ENCODE measurements at places on chromosomes 7 and 10.

DNA sequence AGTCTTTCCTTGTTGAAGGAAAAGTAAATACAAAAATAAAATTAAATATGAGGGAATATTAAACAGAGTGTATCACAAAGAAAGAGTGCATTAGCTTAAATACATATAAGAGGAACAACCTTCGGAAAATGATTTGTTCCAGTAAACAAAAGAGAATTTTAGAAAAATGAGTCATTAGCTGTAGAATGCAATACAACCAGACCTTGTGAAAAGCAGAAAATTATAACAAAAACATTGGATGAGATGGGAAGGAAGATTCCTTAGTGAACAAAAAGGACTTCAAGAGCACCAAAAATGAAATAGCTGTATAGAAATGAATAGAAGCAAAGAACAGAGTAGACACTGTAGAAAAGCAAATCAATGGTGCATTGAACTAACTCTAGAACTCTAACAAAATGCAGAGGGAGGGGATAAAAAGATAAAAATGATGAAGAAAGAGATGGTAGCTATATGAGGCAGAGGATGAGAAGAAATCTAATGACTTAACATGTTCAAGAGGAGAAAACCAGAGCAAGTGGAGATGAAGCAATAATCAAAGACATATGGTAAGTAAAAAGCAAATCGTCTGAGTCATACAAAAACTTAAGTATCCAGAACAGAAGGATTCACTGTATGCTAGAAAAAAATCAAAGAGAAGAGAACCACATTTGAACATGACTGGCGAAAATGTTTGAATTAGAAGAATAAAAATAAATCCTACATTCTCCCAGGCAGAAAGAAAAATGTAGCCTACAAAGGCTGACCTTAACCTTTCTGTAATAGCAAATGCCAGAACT is 190.5 kb downstream of the TMEM26 start:
- DNase-seq: no peak

DNA sequence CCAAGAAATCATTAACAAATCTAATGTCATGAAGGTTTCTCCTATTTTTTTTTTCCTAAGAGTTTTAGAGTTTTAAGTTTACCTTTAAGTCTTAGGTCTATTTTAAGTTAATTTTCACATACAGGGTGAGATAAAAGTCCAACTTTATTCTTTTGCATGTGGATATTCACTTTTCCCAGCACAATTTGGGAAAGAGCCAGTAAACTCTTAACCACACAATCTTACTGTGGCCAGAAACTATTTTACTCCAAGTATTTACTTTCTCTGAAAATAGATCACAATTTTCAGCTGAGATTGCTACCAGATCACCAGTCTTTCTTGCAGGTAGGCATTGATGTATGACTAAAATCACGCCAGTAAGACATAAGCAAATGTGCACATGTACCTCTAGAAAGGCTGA is 728.5 kb downstream of the TNS3 start:
- DNase-seq: no peak

GRCh38 chr10:5252177-5253037 is 55.8 kb downstream of the AKR1C4 start:
- DNase-seq: peak; percentile 8

DNA sequence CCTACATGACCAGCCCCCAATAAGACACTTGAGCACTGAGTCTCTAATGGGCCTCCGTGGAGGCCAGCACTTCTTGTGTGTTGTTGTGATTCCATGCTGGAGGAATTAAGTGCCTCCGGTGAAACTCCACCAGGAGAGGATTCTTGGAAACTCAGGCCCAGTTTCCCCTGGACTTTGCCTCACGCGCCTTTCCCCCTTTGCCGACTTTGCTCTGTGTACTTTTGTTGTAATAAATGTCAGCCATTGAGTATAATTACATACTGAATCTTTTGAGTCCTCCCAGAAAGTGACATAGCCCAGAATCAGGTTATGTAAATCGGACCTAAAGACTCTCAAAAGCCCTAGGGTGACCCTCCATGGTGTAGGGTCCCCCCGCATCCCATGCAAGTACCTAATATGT is 82.4 kb downstream of the DLG5 start:
- no peak for DNase-seq

DNA sequence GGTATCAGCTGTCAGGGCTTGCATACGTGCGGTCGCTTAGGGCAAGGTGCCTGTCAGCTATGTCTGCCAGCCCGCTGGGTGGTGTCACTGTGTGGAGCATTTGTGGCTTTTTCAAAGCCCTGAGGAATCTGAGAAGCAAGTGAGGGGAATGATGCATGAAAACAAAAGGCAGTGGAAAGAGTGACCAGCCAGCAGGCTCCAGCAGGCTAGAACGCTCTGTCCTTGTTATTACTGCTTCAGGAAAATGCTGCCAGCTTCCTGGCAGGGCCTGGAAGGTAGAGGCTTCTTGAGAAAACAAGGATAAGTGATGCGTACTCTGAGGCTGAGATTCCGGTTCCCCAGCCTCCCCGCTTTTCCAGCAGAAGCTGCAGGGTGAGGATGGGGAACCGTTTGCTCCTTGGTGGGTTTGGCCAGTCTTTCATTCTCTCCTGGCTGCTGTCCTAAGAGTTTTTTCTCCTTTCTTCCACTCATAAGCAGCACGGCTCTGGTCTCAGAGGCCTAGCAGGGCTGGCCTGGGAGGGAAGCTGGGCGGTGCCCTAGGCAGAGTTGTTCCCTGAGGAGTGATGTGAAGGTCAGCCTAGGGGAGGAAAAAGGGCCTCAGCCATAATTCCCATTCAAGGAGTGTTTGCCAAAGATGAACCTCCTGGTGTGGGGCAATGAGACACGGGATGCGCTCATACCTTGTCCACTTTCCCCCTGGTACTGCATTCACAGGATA is 42.8 kb upstream of the MKLN1 start:
- DNase-seq: no peak

GRCh38 chr10:43201545-43202131 is 63.4 kb downstream of the CSGALNACT2 start:
- DNase-seq: peak; percentile 13

- no peak for DNase-seq
Observed at GRCh38 chr7:37357637-37357996, 91.0 kb downstream of the ELMO1 start.

GRCh38 chr10:48656914-48657305 is 27.8 kb upstream of the WDFY4 start:
- DNase-seq: no peak

GRCh38 chr7:151367284-151367683 is 25.7 kb downstream of the NUB1 start:
- no peak for DNase-seq

DNA sequence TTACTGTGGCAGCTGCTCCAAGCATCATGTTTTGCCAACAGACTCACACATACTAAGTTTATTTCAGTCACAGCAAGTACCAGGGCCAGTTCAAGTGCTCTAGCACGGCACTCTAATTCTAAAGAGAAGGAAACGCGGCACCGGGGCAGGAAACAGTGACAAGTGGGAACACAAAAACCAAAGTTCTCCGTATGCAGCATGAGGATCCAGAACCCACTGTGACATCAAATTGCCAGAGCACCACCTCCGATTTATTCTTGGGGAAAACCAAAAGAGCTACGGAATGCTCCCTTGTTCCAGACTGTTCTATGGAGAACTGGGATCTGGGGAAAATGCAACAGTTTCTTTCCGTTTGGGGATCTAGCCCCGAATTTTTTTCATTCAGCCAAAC is 448 bp upstream of the PTER start:
- DNase-seq: peak; percentile 42

DNA sequence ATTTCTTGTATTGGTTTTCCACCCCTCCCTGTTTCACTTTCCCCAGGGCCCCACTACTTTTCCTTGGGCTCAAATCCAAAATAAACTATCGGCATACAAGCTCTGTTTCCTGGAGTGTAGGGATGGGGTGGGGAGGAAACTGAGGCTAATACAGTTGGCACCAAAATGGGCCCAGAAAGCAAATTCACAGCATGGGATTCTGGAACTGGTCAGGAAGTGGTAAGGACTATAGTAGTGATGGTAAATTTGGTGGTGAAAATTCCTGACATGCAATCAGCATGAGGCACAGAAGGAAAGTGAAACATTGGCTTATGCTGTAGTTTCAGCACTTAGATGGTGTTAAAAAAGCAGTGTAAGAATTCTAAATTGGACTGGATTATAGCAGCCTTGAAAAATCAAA is 8.7 kb upstream of the SAMD9L start:
- no peak for DNase-seq

DNA sequence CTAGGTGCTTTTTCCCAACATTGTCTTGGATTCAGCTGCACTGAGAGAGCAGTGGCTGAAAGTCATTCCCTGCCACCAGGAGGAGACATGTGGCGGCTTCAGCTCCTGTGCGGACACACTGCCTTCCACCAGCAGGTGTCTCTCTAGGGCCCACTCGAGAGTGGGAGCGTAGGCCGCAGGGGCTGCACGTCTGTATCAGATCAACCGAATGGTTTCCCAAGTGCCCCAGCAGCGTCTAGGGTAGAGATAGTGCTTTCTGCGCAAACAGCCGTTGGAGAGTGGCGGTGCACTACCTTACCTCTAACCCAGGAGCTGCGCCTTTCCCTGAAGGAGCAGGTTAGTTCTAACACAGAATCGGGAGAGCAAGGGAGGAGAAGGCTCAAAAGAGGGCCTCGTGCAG is 31.7 kb downstream of the PAPOLB start:
- DNase-seq: peak; percentile 85

DNA sequence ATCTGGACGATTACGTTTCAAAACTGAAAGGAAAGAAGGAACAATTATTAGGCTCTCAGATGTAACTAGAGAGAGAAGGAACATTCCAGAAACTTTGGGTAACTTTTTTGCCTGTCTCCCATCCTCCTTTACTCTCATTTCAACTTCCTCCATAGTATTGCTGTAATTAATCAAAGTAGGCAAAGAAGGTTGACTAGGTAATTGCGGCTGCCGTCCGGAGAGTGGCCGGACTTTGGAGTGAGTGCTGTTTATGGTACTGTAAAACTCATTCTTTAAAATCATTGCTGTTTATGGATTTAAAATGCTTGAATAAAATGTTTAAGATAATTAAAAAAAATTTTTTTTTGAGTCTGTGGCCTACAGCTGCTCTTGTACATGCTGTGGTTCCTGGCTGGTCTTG is 56.4 kb downstream of the RBM33 start:
- DNase-seq: no peak

DNA sequence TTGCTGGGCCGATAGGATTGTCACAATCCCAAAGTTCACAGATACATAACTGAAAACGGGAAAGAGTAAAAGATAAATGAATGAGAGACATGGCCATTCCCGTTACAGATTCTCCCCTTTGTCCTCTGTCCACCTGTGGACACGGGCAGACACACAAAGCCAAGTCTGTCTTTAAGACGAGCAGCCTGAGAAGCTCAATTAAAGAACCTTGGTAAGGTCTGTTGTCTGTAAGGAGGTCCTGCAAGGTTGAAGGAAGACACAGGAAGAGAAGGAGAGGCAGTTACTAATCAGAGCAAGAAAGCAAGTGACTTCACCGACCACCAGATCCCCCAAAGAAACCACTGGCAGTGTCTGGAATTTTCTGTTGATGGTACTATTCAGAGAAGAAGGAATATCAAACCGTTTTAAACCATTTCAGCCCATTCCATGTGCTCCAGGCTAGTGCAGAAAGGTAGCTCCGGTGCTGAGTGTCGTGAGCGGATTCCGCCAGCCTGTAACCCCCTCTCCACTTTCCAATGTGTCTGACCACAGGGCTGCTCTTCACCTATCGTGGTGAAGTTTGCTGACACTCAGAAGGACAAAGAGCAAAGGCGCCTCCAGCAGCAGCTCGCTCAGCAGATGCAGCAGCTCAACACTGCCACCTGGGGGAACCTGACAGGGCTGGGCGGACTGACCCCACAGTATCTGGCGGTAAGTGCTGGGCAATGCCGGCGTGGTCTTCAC is 252.6 kb downstream of the CELF2 start:
- DNase-seq: peak; percentile 39

DNA sequence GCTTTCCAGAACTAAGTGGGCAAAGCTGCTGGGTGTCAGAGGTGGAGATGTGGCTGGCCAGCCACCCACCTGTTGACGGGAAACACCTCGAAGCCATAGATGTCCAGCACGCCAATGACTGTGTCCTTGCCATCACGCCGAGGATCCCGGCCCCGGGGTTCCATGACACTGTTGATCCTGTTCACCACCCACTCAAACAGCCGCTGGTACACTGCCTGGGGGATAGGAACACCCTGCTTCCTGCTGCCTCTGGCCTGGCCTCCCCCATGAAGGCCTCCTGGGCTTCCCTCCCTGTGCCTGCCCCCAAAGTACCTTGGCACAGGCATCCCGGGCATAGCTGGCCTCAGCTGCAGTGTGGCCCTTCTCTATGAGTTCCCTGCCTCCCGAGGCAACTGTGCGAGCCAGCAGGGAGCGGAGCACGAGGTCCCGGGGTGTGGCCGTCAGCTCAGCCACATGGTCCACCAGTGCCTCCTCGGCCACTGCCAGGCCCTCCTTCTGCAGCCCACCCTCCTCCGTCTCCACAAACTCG is 8.2 kb downstream of the MYO1G start:
- DNase-seq: no peak

DNA sequence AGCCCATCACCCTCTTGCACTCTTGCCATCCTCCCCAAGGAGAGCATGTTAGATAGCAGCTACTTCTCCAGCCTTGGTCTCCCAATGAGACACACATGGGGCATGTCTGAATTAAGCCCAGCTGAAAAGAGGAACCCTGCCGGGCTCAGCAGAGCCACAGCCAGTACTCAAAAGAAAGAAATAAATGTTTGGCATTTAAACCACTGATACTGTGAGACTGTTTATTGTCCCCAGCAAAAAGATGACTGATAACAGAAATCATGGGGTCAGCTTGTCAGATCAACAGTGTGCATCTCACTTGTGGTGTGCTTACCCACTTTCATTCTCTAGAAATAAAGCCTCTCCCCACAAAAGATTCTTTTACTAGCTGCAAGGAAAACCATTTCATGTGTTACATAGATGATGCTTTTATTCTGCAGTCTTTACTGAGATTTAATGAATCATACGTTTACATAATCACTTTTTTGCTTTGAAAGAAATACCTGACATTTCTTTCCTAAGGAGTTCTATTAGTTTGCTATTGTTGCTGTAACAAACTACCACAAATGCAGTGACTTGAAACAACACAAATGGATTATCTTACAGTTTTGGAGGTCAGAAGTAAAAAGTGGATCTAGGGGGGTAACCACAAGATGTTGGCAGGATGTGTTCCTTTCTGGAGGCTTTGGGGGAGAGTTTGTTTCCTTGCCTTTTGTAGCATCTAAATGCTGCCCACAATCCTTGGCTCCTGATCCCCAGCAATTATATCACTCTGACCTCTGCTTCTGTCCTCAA is 20.9 kb downstream of the ANKRD7 start:
- no peak for DNase-seq

DNA sequence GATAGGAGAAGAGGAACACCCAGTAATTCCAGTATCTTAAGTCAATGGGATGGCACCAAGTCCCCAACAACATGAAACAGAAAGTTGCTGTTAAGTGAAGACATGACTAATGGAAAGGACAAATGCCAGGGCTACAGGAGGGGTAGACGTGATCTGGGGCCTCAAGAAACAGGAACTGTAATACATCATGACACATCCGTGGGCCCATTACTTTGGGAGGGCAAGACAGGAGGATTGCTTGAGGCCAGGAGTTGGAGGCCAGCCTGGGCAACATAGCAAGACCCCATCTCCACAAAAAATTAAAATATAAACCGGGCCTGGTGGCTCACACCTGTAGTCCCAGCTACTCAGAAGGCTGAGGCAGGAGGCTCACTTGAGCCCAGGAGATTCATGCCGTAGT is 408.6 kb upstream of the PRKCQ start:
- peak; percentile 75 for DNase-seq

- DNase-seq: no peak
Observed at GRCh38 chr7:110600956-110601355, 490.0 kb upstream of the LRRN3 start.

- no peak for DNase-seq
Observed at GRCh38 chr7:37320140-37320847, 128.4 kb downstream of the ELMO1 start.

All from suppressor macrophage (primary cell).